ENCODE measurements at places on chromosomes 13 and 19.
A peak's percentile ranks its signal among the peaks of the same experiment; 100 is the strongest.

DNA sequence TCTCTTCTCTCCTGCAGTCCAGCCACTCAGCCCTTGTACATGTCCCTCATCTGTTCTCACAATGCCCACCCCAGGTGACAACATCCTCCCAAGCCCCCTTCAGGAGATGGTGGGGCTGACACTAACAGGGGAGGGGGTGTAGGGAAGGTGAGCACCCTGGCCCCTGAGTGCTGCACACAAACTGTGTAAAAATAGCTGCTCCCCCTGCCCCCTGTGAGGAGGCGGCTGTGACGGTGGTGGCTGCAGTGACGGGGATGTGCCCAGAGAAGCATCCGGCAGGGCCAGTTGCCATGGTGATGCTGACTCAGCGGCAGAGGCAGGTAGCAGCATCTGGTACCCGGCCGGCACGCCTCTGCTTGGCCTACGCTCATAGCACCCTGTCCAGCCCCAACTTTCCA, 13.0 kb upstream of the JUND start:
- no peak for DNase-seq

DNA sequence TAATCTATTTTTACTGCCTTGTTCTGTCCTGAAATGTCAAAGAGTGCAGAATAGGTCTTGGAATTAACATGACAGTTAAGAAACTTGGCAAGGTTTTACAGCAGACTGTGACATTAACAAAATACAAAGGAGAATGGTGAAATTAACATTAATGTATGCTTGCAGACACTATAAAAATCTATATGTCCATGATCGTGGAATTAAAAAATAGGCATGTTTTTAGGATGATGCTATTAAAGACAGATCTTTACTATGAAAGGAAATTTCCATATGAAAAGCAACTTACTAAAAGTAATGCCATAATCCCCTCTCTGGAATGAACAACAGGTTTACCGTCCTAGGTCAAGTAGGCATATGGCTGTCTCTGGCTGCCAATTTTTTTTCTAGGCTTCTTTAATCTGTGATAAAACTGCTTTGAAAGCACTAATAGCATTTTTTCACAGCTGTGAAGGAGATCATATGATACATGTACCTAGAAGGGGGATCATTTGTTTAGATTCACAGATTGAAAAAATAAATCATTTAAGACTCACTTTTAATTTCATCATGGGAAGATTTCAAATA, 291.5 kb downstream of the ZNF536 start:
- DNase-seq: no peak

- no peak for DNase-seq
Observed at GRCh38 chr19:30744741-30745475, 372.7 kb downstream of the ZNF536 start.

GRCh38 chr19:55158848-55159749, 1.6 kb upstream of the TNNI3 start:
- no peak for DNase-seq

- peak; percentile 90 for DNase-seq
Observed at GRCh38 chr19:36054733-36055686, at the start of gene WDR62. Gene WDR62, plus strand, starts transcription at chr19:36054897. Its CDS starts 75 bp downstream, at chr19:36054972.

Data from fibroblast of upper back skin (primary cell).